Vagina (tissue), 2 donors: ENCODE measurements at places on chromosomes 11 and 22.
A peak's percentile ranks its signal among the peaks of the same experiment; 100 is the strongest.

- DNase-seq = no peak
Observed at GRCh38 chr11:74321487-74322188, 10.2 kb upstream of the P4HA3 start.

DNA sequence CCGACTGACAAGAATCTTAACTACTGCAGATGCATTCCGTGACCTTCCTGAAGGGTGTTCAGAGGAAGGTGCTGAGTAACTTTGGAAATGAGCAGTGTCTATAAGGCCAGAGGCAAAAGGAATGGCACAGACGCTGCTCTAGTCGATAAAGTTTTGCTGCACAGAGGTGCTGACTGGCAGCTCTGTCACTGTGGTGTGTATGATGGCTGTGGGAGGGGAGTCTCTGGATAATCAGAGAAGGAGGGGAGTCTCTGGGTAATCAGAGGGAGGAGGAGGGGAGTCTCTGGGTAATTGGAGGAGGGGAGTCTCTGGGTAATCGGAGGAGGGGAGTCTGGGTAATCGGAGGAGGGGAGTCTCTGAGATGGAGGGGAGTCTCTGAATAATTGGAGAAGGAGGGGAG, 18.4 kb downstream of the PTDSS2 start:
- no peak for DNase-seq

DNA sequence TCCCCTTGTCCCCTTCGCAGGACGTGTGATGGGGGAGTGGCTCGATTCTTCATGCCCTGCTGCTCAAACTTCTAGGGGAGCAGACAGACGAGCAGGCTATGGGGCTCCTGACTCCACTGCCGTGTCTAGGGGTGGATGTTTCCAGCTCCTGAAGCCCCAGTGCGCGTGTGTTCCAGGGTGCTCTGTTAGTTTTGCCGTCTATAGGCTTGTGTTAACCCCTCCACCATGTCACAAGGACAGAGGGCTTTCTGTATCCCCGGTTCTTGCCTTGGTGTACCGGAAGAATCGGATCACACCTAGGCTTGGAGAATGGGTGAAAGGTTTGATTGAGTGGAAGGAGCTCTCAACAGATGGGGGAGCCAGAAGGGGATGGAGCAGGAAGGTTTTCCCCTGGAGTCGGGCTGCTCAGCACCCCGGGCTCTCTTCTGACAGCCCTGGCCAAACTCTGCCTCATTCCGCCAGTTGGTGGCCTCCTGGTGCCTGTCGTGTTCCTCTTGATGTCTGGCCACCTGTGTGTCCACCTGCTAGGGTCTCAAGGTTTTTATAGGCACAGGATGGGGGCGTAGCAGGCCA, 810.7 kb downstream of the BRD1 start:
- DNase-seq = peak; percentile 79

DNA sequence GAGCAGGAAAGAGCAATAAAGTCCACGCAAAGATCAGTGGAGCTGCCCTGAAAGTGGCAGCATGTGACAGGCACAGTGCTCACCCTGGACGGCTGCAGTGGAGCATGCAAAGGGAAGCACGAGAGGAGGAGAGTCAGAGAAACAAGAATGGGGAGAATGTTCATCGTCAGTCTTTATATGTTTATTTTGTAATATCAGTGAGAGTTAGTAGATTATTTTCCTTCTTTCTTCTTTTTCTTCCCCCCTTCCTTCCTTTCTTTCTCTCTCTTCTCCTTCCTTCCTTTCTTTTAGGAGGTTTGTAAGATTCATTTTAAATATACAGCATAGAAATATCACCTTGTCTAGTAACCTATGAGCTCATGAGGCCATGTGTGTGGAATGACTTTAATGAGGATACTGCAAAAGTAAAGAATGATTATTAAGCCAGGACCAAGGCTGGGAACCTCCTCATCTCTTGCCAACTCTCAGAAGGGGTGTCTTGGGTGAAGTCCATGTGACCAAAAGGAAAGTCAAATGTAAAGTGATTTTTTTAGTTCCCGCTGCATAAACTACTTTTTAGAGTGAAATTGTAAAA, 321.1 kb downstream of the AASDHPPT start:
- DNase-seq = no peak

GRCh38 chr11:69537855-69538640, 56.6 kb downstream of the LINC01488 start:
- DNase-seq = no peak

- no peak for DNase-seq
Observed at GRCh38 chr22:37669586-37669985, 5.8 kb upstream of the LGALS1 start.

DNA sequence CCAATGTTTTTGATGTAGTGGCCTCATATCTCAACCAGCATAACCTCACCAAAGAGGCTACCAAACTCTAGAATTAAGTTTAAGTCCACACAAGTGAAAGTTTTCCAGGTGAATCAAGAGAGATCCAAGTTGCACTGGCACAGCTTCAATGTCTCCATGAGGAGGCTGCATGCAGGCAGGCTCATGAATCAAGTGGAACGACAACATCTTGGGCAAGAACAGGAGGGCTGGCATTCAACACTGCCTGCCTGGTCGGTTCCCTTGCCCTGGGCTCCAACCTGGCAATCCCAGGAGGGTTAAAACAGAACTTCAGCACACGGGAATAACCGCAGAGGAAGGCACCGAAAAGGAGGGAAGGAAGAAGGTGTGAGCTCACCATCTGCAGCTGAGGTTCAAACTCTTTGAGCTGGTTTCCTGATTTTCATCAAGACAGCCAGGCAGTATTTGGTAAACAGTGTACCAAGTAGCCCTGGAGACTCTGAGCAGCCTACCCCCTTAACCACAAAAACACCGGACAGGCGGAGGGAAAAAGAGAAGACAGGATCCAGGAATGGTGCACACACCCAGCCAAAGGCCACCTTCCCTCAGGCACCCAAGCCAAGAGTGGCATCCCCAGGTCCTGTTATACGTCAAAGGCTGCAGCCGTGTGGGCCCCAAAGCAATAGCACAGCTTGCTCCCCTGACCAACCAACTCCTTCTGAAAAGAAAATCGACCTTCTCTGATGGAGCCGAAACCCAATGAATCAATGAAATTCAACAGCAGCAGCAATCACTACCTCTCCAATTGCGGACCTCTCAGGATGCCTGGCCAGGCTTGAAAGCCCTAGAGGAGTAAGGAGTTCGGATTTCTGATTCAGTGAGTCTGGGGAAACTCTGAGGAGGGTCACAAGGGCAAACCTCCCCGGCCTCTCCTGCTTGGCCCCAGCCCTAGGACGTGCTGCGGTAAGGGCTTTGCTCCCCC, 1.3 kb downstream of the PACSIN2 start:
- no peak for DNase-seq

- no peak for DNase-seq
Observed at GRCh38 chr11:19392847-19393518, 152.2 kb upstream of the E2F8 start.

DNA sequence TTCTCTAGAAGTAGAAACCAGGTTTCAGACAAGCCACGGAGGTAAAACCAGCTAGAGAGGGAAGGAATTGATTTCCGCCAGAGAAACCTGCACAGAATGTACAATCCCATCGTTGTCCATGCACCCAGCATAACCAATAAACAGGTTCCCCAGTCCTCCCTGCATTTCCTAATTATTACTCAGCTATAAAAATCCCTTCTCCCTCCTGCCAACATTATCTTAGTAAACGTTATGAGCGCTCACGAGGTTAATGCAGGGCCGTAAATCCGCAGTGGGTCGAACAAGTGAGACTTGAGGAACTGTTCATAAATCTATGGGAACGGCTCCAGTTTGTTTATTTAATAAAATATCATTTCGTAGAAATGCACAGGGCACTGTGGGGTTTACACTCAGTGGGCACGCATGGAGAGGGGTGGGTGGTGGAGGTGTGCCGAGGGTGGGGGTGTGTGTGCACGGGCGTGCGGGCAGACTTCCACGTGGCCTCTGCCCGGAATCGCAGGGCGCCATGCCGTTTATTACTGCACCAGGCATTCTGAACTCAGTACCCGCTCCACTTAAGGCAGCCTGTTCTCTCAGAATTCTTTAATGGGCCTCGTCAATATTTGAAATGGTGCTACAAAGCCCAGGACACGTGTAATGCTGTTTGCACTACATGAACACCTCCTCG, 257.3 kb downstream of the MIAT start:
- DNase-seq = no peak

DNA sequence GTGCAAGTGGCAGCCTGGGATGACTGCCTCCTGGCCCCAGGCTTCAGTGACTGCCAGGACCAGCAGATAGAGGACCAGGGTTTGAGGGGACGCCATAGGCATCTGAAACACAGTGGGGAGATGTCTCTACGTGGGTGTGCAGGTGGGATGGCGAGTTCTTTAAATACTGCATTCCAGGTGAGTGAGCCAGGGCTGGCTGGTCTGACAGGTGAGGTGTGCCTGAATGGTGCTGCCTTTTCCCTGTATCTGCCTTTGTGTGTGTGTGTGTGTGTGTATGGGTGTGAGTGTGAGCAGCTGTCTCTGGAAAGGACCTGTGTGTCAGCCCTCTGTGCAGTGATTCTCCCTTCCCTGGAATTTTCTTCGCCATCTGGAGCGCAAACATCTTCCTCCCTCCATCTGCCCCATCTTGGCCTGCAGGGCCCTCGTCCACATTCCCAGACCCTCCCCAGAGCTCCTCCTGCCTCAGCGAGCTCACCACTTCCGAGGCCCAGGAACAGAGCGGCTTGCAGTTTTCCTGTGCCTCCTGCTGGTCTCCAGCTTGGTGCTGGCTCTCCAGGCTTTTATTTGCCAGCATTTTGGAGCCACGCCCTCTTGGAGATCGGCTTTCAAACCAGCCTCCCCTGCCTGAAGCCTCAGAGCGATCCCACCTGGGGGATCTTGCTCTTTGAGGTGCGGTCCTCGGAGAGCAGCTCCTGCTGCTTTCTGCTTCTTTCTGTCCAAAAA, at the start of gene GPHA2:
Gene GPHA2, minus strand, starts transcription at position 535 of the 723 bp plus-strand sequence. Its CDS starts 433 bp downstream, at position 102.
- no peak for DNase-seq

- DNase-seq = no peak
Observed at GRCh38 chr22:38513063-38513462, 7.0 kb upstream of the DDX17 start.

DNA sequence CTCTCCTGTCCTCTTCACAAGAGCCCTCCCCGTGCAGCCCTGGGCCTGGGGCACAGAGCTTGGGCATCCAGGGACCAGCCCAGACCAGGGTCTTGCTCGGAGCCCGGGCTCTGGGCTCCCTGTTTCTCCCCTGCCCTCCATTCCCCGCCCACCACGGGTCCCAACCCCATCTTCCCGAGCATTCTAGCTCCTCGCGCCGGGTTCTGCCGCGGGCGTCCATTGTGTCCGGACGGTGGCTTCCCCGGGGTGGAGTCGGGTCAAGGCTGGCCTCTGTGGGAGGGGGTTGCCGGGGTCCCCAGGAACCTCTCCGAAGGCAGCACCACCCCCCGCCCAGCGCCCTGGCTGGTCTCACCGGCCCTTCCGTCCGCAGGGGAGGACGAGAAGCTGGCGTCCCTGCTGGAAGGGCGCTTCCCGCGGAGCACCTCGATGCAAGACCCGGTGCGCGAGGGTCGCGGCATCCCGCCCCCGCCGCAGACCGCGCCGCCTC, 18.1 kb upstream of the ACR start:
- no peak for DNase-seq
